Tongue (tissue), 3 donors: ENCODE measurements at places on chromosomes 3 and 15.

- peak; percentile 22 for DNase-seq
These were observed 97.2 kb upstream of the FLNB start for GRCh38 chr3:57910990-57911389.

- DNase-seq: no peak
These were observed 575 bp downstream of the LEO1 start for GRCh38 chr15:51971032-51971374.

DNA sequence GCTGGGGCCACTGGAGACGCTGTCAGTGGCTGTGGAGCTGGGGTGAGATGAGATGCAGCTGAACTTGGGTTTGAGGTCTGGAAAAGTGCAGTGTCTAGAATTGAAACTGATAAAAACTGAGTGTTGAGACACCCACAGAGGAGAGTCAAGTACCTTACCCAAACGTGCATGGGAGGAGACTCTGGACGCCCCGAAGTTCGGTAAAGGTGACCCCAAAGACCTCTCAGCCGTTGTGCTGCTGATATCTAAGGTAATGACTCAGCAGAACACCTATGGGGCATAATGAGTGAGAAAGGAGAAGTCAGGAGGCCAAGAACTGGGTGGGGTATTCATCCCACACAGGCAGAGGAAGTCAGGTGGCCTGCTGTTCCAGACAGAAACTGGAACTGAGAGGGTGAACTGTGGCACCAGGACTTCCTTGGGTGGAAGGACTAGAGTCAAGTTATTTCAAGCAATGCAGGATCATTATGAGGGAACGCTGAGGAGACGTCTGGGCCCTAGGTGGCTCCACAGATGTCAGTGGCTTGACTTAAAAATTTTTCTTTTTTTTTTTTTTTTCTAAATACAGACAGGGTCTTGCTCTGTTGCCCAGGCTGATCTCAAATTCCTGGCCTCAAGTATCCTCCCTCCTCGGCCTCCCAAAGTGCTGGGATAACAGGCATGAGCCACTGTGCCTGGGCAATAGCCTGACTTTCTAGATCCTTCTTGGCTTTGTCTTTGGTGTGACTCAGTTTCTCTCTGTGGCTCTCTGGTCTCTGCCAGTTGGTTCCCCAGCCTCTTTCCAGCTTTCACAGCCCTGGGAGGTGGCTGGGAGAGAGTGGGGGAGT, 67.6 kb upstream of the GCNT3 start:
- no peak for DNase-seq

- no peak for DNase-seq
These were observed 446.8 kb downstream of the CHL1 start for GRCh38 chr3:643376-643775.

- DNase-seq: no peak
These were observed 140.1 kb downstream of the STAC start for GRCh38 chr3:36520241-36521006.

- peak; percentile 74 for DNase-seq
These were observed 35.4 kb downstream of the ACP3 start for GRCh38 chr3:132352556-132353143.

DNA sequence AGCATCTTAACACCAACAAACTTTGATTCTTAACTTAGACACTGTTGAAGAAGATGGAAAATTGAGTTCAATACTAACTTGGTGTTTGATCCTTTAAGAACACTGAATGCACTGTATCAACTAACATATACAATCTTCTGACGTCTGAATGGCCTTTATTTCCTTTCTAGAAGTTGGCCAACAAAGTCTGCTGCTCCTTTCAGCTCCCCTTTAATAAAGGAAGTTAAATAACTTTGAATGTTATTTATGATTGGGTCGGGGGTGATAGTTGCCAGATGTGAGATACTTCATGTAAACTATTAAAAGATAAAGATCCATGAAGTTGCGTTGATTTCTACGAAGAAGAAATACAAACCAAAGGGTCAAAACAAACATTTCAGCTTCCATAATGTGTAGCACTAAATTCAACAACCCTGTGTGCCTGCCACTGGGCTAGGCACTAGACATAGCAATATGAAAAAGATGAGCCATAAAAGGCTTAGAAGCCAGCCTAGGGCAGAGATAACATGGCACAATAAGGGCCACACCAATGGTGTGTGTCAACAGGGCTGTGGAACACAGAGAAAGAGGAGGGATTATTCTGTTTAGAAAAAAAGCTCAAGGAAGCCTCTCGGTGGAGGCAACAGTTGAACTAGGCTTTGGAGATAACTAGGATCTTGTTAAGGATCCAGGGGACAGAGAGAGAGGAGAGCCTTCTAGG, 337.8 kb downstream of the MECOM start:
- DNase-seq: no peak

GRCh38 chr3:98966434-98966833, 64.9 kb upstream of the DCBLD2 start:
- DNase-seq: no peak

DNA sequence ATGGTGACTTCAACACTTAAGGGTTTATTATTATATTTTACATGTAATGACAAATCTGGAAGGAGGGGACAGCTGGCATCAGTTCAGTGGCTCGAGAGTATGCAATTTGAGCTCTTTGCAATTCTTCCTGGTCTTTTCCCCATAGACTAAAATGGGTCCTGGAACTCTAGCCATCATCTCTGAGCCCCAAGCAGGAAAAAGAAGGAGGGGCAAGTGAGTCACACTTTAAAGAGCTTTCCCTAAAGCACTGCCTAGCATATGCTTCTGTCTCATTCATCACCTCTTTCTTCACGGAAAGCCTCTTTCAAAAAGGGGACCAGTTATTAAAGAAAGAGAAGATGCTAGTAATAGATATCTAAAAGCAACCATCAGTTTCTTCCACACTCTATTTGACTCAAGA, 466.3 kb downstream of the ZIC1 start:
- DNase-seq: peak; percentile 5

GRCh38 chr15:62141643-62142588, 23.2 kb downstream of the C2CD4B start:
- no peak for DNase-seq

GRCh38 chr3:115693868-115694267, 70.6 kb downstream of the GAP43 start:
- DNase-seq: no peak

- peak; percentile 7 for DNase-seq
These were observed 149.5 kb upstream of the EPHA3 start for GRCh38 chr3:88957711-88958439.

GRCh38 chr15:65033659-65034269, 4.3 kb upstream of the MTFMT start:
- DNase-seq: peak; percentile 67

DNA sequence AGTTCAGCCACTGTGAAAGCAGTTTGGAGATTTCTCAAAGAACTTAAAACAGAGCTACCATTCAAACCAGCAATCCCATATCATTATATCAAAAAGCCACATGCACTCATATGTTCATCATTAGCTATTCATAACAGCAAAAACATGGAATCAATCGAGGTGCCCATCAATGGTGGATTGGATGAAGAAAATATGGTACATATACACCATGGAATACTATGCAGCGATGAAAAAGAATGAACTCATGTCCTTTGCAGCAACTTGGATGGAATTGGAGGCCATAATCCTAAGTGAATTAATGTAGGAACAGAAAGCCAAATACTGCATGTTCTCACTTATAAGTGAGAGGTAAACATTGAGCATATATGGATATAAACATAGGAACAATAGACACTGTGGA, 32.1 kb downstream of the IMPG2 start:
- no peak for DNase-seq

DNA sequence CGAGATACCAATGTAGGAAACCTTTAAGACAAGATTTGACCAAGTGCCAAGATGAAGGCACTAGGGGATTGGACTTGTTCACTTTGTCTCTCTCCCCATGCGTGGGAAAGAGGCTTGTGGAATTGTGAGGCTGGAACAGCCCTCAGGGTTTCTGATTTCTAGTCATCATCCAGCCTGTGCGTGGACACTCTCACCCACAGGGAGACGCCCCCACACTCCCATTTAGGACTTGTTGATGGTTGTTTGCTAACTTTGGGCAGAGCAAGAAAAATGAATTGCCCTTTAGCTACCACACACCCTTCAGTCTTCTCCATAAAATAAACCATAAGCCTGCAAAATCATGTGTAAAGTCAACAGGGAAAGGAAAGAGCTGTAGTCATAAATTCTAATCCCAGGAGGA, 18.4 kb downstream of the ACKR2 start:
- no peak for DNase-seq

DNA sequence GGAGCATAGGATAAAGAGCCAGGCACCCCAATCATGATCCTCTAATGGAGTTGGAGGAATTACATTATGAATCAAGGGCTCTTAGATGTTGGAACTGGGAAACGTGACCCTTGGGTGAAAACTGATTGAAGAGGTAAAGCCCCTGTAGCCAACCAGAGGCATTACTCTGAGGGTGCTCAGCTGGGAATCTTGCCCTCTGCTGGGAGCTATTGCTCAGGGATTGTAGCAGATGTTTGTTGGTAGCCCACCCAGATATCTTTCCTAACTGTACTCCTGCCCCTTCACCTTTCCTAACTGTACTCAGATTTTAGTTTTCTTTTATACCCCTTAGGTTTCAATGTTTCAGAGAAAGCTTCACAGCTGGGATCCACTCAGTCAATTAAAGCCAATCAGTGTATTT, 74.2 kb downstream of the RARB start:
- no peak for DNase-seq

DNA sequence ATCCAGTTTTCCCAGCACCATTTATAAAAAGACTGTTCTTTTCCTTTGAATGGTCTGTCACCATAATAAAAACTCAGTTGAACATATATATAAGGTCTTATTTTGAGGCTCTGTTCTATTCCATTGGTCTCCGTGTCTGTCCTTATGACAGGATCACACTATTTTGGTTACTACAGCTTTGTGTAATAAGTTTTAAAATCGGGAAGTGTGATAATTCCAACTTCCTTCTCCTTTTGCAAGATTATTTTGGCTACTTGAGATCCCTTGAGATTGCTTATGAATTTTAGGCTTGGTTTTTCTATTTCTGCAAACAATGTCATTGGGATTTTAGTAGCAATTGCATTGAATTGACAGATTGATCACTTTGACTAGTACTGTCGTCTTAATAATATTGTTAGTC, 35.7 kb downstream of the SACM1L start:
- DNase-seq: no peak

DNA sequence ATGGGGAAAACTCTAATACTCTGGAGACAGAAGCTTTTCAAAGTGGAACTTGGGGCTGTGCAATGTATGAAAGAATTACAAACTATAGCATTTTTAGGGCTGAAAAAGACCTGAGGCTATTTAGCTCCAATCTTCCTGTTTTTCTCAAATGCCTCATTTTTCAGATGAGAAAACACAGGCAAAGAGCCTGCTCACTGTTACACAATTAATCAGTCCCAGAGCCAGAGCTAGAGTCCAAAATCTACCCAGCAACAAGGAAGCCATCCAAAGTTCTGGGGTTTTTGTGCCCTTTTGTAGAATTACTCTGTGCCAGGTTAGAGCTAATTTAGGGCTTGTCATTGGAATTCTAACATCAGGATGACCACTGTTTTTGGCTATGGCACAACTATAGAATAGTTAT, 45.5 kb downstream of the GPR149 start:
- peak; percentile 51 for DNase-seq
